ENCODE measurements at places on chromosomes 1 and 21.

DNA sequence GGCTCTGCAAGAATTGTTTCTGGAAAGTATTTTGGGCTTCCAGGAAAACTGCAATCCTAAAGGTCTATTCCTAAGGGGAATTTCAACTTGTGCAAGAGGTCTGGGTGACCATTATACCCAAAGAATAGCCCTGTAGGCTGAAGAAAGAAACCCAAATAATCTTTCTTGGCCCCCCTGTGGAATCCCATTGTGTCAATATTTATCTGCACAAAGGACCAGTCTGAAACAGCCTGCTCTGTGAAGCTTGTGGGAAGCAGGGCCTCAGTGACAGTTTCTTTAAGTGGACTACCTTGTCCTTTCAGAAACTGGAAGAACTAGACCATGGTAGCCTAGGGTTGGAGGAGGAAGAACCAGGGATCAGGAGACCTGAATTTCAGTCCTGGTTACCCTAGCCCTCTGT is 58.4 kb upstream of the HSD17B7 start:
- no peak for DNase-seq

- DNase-seq: peak; percentile 61
Observed at GRCh38 chr1:24830680-24831272, 85.5 kb downstream of the CLIC4 start.

DNA sequence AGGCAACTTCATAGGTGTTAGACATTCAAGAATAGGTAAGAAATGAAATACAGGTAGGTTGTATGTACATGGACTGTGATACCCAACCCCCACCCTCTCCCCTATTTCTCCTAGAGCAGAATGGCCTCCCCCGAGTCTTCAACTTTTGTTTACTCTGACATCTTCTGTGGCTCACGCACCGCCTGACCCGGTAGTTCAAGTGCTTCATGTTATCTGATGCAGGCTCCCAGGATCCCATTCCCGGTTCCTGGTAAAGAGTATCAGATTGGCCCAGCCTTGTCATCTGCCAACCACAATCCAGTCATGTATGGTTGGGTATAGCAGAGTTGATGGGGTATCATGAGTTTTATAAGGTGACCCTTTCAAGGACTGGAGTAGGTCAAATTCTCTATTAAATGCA is 9.1 kb downstream of the GNAI3 start:
- DNase-seq: no peak

DNA sequence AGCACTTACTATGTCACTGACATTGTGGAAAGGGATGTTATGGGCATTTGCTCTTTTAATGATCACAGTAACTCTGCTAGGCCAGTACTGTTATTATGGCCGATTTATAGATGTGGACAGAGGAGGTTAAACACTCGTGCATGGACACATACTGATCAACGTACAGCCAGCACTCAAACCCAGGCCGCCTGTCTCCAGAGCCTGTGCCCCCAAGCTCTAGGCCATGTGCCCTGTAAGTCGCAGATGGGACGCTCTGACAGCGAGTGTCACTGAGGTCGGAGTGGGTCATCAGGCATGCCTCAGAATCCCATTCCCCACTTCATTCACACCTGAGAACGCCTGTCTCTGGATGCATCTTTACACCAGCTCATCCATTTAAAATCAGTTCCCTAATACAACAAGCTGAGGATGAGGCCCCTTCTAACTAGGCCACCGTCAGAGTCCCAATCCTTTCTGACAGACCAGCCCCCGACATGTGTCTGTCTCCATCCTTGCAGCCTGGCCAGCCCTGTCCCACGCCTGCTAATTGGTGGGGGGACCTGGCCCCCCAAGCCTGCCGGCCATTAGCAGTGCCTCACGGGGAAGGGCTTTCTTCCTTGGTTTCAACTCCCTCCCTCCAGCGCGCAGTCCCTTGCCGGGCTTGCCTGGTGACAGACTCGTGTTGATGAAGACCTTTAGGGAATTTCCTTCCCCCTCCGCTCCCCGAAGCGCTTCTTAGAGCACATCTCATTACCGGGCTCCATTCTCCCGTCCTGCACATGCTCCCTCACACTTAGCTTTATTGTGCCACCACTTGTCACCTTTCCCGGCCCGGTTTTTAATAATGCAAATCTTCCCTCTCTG is 436.8 kb downstream of the KIF26B start:
- DNase-seq: no peak
